ENCODE measurements at places on chromosomes 13 and 19.

DNA sequence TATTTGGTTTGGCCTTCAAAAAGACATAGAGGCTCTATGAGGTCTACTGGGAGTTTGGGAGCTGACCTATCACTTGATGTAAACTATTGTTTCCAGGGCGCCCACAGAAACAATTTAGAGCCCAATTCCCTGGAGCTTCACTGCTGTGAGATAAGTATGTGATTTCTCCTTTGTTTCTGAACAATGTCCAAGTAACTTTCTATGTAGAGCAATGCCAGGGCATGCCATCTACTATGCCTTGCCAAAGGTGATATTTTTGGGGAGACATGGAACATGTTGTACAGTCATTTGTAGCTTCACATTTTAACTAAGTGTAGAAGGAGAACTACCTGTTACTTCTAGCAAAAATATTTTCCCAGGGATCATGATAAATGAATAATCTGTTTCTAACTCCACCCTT lies 872.6 kb downstream of the GPC5 start:
- no peak for DNase-seq

GRCh38 chr13:83839146-83839545 lies 43.1 kb downstream of the SLITRK1 start:
- no peak for DNase-seq

GRCh38 chr19:14404312-14404711 lies 14.8 kb downstream of the DDX39A start:
- DNase-seq, result no peak

DNA sequence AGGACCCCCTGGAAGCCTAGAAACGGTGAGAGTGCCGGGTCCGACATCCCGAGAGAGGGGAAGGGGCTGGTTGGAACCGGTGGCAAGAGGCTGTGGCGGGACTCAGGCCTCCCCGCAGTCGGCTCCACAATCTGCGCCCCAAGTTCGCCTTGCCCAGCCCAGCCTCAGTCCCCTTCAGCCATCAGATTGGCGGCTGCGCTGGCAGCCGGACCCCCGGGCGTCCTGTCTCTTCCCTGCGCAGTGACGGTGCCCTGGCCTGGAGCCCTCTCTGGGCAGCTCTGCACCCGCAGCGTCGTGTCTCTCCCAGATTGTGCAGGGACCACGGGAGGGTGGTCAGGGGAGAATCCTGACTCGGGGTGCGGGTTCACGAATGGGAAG lies 315 bp downstream of the ZNF492 start:
- no peak for DNase-seq

DNA sequence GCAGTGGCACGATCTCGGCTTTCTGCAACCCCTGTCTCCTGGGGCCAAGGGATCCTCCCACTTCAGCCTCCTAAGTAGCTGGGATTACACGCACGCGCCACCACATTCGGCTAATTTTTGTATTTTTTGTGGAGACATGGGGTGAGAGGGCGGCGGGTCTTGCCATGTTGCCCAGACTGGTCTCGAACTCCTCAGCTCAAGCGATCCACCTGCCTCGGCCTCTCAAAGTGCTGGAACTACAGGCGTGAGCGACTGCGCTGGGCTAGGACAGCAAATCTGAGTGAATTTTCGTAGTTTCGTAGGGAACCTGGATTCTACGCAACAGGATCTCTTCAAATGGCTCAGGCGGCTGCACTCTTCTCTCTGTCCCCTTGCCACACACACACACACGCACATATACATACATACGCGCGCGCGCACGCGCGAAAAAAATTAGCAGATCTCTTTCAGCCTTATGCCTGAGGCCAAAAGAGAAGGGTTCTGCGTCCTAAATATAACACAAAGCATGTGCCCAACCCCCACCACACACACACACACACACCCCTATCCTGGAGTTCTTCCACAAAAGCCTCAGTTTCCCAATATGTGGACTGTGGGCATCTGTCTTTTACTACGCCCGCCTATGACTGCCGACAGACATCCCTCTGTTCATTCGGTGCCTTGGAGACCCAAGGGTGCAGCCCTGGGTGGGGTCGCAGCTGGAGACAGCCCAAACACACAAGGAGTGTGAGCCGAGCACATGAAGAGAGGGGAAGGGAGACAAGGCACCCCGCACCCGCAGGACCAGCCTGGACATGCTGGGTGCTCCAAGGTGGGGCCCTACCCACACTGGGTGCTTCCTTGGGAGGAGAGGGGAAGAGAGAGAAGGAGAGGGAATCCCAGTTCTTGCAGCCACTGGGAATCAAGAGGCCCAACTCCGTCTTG lies 616 bp downstream of the PINLYP start:
- no peak for DNase-seq

GRCh38 chr13:23790577-23791170 lies 98.5 kb downstream of the MIPEP start:
- DNase-seq, result no peak

GRCh38 chr19:41698746-41699230 lies 9.6 kb upstream of the CEACAM5 start:
- no peak for DNase-seq

DNA sequence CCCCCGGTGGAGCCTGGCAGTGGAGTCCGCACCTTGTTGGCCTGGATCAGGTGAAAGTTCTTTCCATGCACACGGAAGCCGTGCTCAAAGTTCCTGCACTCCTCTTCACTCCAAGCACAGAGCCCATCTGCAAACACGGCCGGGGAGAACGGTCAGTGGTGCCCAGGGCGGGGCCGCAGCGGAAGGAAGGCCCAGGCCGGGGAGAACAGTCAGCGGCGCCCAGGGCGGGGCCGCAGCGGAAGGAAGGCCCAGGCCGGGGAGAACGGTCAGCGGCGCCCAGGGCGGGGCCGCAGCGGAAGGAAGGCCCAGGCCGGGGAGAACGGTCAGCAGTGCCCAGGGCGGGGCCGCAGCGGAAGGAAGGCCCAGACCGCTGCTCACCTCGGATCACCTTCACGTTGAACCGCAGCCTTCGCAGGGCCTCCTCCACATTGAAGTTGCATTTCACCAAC lies 20.6 kb upstream of the PLPP2 start:
- DNase-seq, result no peak

DNA sequence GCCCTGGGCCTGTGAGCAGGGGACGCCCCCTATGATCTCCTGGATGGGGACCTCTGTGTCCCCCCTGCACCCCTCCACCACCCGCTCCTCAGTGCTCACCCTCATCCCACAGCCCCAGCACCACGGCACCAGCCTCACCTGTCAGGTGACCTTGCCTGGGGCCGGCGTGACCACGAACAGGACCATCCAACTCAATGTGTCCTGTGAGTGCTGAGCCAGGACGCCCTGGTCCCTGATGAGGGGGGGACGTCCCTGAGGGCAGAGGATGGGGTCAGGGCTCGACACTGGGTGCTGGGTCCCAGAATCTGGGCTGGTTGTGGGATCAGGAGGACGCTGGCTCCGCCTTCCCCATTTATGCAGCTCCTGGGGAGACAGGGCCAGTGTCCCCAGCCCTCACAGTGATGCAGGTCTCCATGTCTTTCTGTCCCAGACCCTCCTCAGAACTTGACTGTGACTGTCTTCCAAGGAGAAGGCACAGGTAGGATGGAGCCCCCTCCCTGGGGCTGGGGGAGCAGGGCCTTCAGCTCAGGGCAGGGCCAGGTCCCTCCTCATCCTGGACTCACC lies 2.5 kb downstream of the SIGLEC7 start:
- no peak for DNase-seq
